Stimulated activated naive CD4-positive, alpha-beta T cell treated with Interleukin-2 at 50 U/mL for 16 hours (primary cell): ENCODE measurements at places on chromosomes 3 and 15.

GRCh38 chr3:24258727-24259600 lies 235.7 kb downstream of the THRB start:
- DNase-seq = no peak

GRCh38 chr3:134179508-134179907 lies 71.2 kb downstream of the RYK start:
- no peak for DNase-seq

DNA sequence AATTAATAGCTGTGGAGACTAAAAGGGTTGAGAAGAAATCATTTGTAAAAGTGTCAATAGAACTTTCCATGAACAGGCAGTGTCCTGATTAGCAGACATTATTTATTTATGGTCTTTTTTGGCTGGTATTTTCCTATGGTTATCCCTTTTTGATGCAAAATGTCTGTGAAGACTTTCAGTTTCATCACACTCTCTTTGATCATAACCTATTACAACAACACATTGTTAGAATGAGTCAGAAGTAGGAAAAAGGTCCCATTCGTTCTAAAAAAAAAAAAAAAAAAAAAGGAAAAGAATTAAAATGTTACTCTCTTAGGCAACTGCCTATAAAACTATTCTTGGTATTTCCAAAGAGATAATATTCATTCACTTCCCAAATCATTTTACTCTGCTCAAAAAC lies 62.1 kb downstream of the SLC49A4 start:
- DNase-seq = no peak

- no peak for DNase-seq
Measured at GRCh38 chr3:167787440-167787839, 51.9 kb downstream of the SERPINI1 start.

GRCh38 chr3:42032693-42033349 lies 58.3 kb upstream of the TRAK1 start:
- no peak for DNase-seq

DNA sequence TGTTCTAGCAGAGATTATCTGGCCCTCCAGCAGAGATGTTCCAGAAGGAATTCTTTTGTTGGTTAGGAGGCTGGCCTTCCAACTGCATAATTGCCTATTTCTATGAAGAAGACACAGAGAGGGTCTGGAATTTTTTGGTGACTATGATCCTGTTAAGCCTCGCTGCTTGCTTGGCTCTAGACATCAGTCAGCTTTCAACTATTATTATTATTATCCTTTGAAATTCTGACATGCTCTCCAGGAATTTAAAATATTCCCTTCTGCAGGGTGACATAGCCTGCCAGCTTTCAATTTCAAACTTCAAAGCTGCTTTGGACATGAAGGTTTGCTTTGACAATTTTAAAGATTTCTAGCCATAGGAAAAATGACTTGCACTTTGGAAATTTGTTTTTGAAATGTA lies 26.3 kb upstream of the ZNF148 start:
- DNase-seq = no peak

DNA sequence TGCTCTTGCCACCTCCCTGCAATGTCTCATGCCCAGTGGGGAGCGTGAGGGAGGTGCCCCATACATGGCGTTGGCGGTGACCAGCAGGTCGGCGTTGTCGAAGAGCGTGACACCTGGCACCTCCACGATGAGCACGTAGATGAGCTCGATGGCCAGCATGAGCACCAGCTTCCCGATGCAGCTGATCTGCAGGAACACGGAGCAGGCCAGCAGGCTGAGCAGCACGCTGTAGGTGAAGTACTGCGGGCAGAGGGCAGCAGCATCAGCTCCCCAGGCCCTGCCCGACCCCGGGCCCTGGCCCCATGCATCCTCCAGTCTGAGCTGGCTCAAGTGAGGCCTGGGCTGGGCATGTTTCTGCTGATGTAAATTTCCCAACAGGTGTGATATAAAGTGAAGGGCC lies 98.3 kb downstream of the SEC22A start:
- no peak for DNase-seq

DNA sequence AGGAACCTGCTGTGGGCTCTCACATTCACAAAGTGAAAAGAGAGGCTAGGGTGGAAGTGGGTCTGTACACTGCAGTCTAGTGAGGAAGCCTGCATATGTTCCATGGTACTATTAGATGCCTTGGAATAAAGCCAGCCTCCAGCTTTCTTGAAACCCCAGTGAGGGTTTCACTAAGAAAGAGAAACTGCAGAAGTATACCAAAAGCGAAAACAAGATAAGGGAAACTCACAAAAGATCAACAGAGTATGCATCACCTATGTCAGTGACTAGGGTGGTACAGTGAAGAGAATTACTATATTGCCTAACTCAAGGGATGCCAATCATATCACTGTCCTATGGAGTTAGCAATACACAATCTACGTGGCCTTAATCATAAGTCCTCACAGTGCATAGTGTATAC lies 212.5 kb upstream of the GADL1 start:
- no peak for DNase-seq

GRCh38 chr15:41860049-41860828 lies 21.6 kb downstream of the PLA2G4B start:
- no peak for DNase-seq

GRCh38 chr3:187728248-187728647 lies 17.0 kb downstream of the BCL6 start:
- DNase-seq = no peak

DNA sequence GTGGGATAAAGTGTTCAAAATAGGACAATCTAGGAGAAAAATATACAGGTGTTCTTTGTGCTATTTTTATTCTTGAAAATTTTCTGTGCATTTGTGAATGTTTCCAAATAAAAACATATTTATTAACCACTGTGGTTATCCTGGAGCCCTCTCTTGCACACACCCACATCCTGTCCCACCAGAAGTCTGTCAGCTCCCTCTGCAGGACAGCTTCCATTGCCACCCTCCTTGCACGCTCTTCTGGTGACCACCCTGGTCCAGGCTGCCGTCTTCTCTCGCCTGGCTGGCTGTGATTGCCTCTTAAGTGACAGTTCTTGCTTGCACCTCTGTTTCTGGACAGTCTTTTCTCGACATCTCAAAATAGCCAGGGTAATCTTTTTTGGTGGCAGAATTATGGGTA lies 394.0 kb downstream of the LRTM1 start:
- DNase-seq = no peak

DNA sequence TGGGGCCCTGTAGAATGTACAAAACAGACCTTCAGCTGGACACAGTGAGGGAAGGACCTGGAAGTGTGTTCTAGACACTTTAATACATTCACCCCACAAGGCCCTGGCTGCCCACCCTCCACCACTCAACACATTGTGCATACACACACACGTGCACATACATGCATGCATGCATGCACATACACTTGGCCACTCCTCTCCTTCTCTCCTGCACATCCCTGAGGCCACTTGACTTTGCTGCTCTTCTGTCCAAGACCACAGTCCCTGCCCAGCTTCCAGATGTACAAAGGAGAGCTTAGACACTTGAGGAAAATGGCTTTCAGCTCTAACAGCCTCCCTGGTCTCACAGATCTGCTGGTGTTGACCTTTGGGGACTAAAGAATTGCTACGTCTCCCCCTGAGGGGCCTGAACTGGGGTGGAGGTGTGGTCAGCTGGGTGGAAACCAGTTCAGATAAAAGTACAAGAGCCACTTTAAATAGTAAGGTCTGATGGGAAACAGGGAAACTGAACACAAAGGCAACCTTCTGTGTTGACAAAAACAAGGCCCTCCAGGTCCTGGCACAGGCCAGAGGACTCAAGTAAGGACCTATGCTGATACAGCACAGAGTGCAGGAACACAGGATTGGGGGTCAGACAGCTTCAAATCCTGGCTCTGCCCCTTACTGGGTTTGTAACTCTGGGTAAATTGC lies 24.8 kb upstream of the NOX5 start:
- no peak for DNase-seq
